ENCODE measurements at places on chromosomes 4 and X.
A peak's percentile ranks its signal among the peaks of the same experiment; 100 is the strongest.

GRCh38 chrX:7146020-7146702 is 1.4 kb upstream of the STS start:
- no peak for DNase-seq

GRCh38 chrX:10010686-10011085 is 43.5 kb downstream of the CLDN34 start:
- no peak for DNase-seq

GRCh38 chr4:110636680-110637407 is 14.0 kb upstream of the PITX2 start:
- DNase-seq: no peak

DNA sequence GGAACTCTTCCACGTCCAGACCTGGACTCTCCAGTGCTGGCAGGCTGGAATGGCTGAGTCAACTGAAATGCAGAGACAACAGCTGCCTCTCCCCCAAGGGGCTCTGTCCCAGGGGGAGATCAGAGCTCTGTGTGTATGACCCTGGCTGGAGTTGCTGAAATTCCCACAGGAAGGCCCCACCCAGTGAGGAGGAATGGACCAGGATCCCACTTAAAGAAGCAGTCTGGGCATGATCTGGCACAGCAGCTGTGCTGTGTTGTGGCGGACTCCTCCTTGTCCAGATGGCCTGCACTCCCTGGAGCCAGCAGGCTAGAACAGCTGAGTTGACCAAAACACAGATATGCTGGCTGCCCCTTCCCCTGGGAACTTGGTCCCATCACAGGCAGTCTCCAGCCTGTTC is 25.4 kb downstream of the C4orf17 start:
- no peak for DNase-seq

DNA sequence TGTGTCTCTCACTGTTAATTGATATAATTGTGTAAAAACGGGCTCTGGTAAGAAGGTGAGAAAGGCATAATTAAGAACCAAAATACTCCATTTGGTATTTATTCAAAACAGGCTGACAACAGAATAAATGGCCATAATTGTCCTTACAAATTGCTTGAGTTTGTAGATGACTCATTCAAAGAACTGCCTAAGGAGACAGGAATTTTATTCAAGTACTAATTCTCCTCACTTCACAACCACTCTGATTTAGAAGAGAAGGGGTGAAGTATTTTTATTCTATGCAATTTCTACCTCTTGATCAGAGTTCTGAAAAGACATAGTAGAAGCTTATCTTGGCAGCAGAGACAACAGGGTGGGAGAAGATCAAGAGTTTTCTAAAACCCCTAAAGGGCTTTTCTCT is 43.1 kb downstream of the ATP11C start:
- no peak for DNase-seq

DNA sequence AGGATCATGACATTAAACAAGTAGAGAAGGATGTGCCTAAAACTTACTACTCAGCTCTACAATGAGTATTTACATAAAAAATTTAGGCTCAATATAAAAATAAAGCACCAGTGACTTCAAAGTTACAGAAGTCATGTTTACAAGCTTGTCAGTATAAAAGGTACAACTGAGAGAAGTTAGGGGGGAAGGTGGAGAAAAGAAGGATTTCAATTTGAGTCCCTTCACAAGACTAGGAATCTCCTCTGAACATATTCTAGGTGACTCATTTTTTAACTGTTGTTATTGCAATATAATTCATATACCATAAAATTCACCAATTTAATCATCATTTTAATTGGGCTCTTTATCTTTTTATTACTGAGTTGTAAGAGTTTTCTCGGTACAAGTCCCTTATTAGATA is 26.9 kb downstream of the FRYL start:
- DNase-seq: no peak

DNA sequence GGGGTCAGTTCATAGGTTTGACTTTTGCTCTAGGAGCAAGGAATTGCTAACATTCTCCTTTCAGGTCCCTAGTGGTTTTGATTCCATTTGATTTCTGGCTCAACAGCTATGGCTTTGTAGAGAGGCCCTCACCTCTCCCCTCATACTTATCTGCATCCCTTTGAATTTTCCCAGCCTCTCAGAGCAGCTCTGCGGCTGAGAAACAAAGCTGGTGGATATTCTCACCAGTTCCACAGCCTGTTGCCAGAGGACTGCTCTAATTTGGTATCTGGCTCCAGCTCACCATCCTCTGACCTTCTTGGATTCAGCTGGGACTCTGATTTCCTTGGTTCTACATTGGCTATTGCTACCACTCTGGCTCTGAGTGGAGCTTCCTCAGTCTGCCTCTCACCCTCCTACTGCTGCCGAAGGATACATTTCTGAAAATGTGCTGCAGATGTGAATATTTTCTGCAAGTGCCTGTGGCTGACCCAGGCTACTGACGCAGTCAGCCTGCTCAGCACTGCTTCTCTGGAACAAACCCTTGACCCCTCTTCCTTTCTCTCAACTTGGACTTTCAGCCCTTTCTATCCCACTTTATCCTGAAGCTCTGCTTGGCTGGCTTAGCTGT is 110.9 kb upstream of the ENPEP start:
- no peak for DNase-seq

- DNase-seq: no peak
These were observed 28.9 kb upstream of the MAN2B2 start for GRCh38 chr4:6546091-6546490.

DNA sequence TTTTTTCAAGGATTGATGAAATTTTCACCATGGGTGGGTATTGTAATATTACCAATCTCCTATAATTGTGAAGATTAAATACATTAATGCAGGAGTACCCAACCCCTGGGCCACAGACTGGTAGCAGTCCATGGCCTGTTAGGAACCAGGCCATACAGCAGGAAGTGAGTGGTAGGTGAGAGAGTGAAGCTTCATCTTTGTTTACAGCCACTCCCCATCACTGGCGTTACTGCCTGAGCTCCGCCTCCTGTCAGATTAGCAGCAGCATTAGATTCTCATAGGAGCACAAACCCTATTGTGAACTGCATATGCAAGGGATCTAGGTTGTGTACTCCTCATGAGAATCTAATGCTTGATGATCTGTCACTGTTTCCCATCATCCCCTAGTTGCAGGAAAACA is 15.1 kb downstream of the RAPGEF2 start:
- no peak for DNase-seq

GRCh38 chr4:141914746-141915145 is 278.4 kb downstream of the IL15 start:
- no peak for DNase-seq

DNA sequence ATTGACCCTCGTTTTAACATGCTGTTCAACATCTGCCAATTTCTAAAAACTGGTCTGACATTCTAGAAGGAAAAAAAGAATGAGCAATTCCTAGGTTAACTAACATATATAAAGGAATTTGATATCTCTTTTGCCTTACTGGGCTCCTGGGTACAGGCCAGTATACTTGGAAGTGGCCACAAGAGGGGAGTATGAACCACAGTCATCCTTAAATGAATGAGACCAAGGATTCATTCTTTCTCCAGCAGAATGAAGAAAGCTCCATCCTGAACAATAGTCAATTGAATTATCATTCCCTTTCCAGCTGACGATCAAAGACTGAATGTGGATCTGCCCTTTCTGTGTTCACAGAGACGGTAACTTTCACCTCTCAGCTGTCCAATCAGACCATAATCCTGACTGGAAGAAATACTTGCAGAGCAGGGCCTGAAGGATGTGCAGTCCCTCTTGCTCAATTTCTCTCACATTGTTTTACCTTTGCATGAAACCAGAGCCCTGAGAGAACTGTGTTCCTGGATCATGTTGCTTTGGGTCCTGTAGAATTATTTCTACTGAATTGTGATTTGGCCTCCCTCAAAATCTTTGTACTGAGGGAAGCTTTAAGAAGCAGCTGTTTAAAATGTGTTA is 14.8 kb upstream of the SPARCL1 start:
- DNase-seq: peak; percentile 28

DNA sequence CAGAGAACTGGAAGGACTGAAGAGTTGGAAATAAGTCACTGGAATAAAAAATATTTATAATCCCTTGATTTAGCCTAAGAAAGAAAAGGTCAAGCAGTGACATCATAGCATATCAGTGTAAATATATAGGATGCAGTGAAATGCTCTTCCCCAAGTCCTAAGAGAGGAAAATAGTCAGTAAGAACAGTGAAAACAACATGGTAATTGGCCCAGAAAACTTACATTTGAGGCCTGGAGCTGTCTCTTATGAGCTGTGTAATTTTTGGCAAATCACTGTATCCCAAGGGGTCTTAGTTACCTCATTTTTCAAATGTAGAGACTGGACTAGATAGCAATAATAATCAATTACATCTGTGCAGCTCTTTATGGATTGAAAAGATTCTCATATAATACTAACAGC is 255.7 kb upstream of the AR start:
- no peak for DNase-seq

Measured in MM.1S (cell line).